ENCODE measurements at places on chromosomes 5 and 9.

- peaks cover 2% of the 10 kb centered on the region for H3K27me3 ChIP-seq
- no peak overlapping the region for H3K4me3 ChIP-seq
- no peak for DNase-seq
- no peak overlapping the region for H3K27ac ChIP-seq
- peaks cover 6% of the 10 kb centered on the region for H3K4me1 ChIP-seq
Measured at GRCh38 chr5:145854651-145855258, 18.1 kb downstream of the GRXCR2 start.

DNA sequence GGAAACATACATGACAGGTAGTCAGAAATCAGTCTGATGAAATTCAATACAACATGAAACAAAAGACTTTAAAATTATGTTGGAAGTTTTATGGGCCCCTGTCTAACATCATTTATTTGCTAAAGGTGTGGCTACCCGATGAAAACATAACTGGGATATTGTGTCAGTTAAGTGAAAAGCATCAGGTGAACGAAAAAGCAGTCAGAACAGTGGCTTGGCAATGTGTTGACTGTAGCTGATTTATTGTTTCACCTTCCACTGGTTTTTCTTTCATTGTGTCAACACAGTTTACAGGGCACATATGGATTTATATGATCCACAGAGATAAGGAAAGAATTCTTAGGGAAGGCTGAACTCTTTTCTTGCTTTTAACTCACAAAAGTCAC lies 429.6 kb upstream of the ZNF608 start:
- H3K4me1 ChIP-seq: no peaks in the 10 kb centered on the region
- no peaks in the 10 kb centered on the region for H3K27me3 ChIP-seq
- H3K27ac ChIP-seq: no peak overlapping the region
- H3K4me3 ChIP-seq: no peak overlapping the region

GRCh38 chr5:111379391-111379816 lies 132.9 kb downstream of the STARD4 start:
- DNase-seq: no peak
- H3K27ac ChIP-seq: no peak overlapping the region
- H3K27me3 ChIP-seq: no peaks in the 10 kb centered on the region
- no peaks in the 10 kb centered on the region for H3K4me1 ChIP-seq
- H3K4me3 ChIP-seq: no peak overlapping the region

DNA sequence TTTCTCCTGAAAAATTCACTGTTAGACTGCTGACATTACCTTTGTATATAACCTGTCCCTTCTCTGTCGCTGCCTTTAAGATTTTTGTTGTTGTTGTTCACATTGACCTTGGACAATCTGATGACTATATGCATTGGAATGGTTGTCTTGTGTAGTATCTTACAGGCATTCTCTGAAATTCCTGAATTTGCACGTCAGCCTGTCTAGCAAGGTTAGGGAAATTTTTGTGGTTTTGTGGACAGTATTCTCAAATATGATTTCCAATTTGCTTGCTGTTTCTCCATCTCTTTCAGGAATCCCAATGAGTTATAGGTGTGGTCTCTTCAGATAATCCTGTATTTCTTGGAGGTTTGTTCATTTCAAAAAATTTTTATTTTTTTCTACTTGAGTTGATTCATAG lies 140.8 kb downstream of the PRR16 start:
- no peak overlapping the region for H3K4me3 ChIP-seq
- H3K27ac ChIP-seq: no peak overlapping the region
- H3K27me3 ChIP-seq: no peaks in the 10 kb centered on the region
- H3K4me1 ChIP-seq: no peaks in the 10 kb centered on the region
- no peak for DNase-seq

GRCh38 chr5:138054206-138054605 lies 21.3 kb upstream of the FAM13B start:
- H3K36me3 ChIP-seq: no peaks in the 10 kb centered on the region
- H3K4me3 ChIP-seq: no peak overlapping the region
- no peaks in the 10 kb centered on the region for H3K27me3 ChIP-seq
- no peaks in the 10 kb centered on the region for H3K4me1 ChIP-seq
- no peak overlapping the region for H3K27ac ChIP-seq
- DNase-seq: no peak

Data from CD4-positive, CD25-positive, alpha-beta regulatory T cell (primary cell).